ENCODE measurements at places on chromosomes 2 and 18.

DNA sequence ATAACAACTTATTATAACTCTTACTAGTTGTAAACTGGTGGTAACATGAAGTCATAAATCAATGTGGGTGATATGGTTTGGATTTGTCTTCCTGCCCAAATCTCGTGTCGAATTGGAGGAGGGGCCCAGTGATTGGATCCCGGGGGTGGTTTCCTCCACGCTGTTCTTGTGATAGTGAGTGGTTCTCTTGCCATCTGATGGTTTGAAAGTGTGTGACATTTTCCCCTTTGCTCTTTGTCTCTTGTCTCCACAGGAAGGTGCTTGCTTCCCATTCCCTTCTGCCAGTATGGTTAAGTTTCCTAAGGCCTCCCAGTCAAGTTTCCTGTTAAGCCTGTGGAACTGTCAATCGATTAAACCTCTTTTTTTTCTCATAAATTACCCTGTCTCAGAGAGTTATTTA is 321.6 kb downstream of the DSEL start:
- DNase-seq = no peak

- DNase-seq = no peak
These were observed 789 bp upstream of the COX7A2L start for GRCh38 chr2:42361728-42362283.

- DNase-seq = no peak
These were observed 165.8 kb downstream of the RPIA start for GRCh38 chr2:88857274-88857741.

DNA sequence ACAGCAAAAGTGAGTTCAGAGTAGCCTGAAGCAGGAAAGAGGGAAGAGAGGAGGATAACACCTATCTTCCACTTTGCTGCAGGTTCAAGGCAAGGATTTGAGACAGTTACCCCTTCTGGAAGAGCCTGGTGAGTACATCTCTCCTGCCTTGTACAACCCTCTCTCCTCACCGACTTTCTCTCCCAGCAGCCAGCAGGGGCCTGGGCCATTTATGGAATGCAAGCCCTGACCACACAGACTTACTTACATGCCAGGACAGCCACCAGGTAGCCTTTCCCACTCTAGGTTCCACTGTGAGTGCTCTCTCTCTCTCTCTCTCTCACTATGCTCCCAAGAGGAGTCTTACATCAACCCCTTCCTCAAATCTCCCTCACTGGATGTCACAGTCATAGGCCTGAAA is 57.0 kb downstream of the BCL11A start:
- DNase-seq = no peak

DNA sequence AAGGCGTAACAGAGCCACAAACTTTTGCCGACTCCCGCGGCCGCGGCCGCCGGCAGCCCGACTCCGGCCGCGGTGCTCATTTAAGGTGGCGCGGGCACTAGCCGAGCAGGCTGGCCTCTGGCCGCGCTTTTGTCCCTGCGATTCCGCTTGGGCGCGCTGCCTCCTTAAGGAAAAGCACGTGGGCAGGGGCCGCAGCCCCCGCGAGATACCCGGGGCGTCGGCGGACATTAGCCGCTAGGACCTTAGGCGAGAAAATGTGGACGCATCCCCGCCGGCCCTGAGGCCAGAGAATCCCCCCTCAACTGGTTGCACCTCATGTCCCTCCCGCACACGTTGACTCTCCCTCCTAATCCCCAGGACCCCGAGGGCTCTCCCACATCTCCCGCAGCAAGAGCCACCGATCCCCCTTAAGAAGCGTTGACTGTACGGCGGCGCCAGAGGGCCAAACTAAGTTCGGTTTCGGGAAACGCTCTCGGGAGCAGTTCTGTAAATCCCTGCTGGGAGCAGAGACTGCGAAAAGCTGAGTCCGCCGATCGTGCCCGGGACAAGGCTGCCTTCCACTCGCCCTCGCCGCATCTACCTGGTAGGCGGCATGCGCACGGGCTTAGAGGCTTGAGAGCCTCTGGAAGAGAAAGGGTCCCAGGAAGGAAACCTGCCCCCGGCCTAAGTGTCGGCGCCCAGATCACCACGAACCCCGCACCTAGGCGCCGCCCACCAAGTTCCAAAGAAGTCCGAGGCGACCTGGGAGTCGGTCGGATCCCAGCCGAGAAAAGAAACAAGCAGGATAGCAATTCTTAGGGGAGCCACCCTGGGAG is 1.8 kb upstream of the SATB2 start:
- DNase-seq = peak; percentile 46

DNA sequence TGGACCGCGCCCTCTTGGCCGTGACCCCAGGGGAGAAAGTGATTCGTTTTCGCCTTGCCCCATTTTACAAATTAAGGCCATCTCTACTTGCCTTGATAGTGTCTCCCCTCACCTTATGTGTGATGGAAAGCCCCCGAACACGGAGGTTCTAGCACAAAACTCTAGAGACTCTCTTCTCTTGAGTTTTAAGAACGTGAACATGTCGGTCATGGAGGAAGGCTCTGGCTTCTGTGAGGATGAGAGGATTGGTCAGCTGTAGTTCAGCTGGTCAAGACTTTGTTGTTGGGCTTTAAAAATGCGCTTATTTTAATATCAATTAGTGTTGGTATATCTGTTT is 828 bp downstream of the DYNC1I2 start:
- no peak for DNase-seq

DNA sequence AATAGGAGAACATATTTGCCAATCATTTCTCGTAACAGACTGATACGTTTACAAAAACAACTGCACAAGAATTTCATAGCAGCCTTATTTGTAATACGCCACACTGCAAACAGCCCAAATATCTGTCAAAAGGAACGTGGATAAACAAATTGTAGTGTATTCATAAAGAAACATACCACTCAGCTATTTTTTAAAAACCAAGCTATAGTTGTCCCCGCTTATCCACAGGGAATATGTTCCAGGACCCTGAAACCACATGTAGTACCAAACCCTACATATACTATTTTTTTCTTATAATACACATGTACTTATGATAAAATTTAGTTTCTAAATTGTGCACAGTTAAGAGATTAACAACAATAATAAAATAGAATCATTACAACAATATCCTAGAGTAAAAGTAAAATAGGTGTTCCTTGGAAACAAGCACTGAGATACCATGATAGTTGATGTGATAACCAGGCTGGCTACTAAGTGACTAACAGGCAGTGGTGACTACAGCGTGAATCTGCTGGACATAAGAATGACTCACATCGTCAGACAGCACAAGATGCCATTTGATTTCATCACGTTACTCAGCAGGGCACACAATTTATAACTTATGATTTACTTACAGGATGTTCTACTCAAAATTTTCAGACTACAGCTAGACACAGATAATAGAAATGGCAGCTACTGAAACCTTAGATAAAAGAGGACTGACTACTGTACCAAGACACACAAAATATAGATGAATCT is 367.4 kb downstream of the NCKAP5 start:
- no peak for DNase-seq

DNA sequence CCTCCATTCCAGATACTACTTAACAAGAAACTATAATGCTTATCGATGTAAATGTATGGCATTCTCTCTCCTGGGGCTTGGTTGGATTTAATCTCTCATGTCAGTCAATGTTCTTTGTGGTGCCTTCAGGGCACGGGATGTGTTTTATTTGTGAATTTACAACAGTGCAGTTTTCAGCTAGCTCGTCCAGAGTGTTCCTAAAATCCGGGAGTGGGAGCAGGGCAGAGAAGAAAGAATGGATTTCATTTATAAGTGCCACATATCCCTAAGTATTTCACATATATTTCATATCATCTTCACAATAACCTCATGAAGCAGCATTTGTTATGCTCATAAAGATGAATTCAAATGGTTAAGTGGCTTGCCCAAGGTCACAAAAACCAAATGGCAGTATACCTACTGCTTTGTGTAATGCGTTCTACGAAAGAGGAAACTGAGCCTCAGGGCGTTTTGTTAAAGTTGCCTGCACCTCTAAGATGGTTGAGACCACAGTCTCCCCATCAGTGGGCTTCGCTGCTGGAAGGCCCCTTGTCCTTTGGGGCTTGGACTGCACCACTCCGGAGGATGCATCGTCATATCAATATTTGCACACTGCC is 134.7 kb upstream of the MGAT5 start:
- DNase-seq = no peak

GRCh38 chr18:711310-711656 is 1.1 kb downstream of the ENOSF1 start:
- DNase-seq = no peak

DNA sequence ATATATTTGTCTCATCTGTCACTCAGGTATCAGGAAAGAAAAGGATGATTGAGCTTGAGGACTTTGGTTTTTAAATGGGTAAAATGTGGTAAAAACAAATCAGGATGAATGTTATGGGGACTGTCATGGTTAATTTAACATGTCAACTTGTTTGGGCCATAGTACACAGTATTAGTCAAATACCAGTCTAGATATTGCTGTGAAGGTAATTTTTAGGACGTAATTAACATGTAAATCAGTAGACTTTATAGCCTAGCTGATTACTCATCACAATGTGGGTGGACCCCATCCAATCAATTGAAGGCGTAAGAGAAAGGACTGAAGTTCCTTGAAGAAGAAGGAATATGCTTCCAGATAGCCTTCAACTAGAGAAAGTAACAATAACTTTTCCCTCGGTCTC is 275.7 kb upstream of the ZNF804A start:
- DNase-seq = no peak

GRCh38 chr2:120947327-120947726 is 211.7 kb downstream of the GLI2 start:
- no peak for DNase-seq

- no peak for DNase-seq
These were observed 128.5 kb downstream of the QPCT start for GRCh38 chr2:37472959-37473358.

GRCh38 chr2:187310701-187311100 is 137.4 kb downstream of the CALCRL start:
- DNase-seq = no peak

GRCh38 chr2:289362-290089 is 1.6 kb upstream of the ALKAL2 start:
- DNase-seq = no peak

- DNase-seq = no peak
These were observed 264.1 kb downstream of the CDH20 start for GRCh38 chr18:61597316-61597715.

DNA sequence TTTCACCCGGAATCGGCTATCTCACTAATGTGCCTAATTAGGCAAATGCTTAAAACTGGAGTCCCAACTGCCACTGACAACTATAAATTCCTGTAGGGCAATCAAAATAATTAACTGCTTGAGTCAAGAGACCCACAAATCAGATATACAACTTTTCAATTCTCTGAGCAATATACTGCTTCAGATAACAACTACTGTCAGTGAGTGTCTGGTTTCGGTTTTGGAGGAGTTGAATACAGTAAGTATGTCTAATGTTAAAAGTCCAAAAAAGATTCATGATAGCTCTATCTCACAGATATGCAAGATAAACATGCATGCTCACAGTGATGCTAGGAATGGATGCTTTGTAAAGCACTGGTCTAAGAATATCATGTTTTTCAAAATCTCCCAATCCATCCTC is 283.3 kb downstream of the NRXN1 start:
- DNase-seq = no peak

DNA sequence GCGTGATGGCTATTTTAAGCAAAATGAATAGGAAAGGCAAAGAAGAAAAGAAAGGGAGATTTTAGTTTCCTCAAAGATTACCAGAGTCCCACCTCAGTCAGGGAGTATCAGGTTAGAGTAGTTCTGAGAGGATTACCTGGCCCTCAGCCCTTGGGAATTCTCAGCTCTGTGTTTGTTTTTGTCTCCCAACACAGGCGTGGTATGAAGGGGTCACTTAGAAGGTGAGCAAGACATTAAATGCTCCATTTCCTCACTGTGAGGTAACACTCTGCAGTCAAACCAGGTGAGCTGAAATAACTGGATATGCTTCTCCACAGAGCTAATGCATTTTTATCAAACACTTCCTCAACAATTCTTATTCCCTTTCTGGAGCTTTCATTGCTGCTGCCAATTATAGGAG is 232.2 kb downstream of the IKZF2 start:
- no peak for DNase-seq

DNA sequence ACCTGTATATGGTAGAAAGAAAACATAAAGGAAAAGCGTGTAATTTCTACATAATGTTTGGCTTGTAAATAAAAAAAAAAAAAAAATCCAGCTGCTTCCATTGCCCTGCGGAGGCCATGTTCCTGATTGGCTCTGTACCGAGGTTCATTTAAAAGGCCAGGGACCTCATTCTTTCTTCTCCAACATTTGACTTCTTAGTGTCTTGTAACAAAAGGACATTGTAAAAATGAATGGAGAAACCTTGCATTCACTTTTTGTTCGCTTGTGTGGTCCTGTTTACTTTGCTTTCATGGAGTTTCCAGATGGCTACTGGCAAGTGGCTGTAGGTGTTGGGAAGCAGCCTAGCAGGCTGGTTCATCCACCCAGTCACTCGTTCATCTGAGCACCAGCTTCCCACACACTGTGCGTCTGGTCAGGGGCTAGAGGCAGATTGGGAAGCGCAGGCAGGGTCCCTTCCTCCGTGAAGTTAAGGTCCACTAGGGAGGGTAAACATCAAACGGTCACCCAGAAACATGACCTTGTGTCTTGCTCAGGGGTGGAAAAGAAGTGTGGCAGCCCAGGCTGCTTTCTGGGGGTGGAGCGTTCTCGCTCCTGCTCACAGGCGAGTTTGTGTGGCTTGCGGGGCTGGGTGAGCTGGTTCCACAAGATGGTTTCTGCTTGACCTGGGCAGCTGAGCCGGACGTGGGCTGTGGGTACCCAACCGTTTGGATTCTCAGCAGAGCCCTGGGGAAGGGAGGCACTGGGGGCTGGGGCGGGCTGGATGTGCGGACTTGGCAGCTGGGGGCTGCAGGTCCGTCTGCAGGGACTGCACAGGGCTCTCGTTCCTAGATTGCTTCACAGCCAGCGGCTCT is 260.7 kb downstream of the AGAP1 start:
- DNase-seq = no peak

- no peak for DNase-seq
These were observed 40.5 kb downstream of the COLEC12 start for GRCh38 chr18:459814-460593.

- DNase-seq = no peak
These were observed 11.8 kb upstream of the LRP1B start for GRCh38 chr2:142142595-142142994.

DNA sequence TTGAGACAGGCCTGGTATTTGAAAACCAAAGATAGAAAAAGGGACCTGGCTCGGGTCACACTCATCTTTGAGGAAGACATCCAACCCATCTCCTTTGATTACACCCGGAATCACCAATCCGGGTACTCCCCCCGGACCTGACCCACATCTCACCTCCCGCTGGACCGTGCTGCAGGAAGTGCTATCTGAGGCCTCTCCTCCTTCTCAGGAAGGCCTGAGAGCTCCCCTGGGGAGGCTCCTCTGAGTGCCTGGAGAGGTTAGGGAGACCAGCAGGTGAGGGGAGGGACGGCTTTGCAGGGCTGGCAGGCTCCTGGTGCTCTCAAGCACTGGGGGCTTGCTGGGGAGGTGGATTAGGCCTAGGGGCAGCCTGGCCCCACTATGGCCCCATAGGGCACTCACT is 170.9 kb downstream of the ACKR3 start:
- DNase-seq = no peak

- DNase-seq = no peak
These were observed 109.6 kb upstream of the EML6 start for GRCh38 chr2:54613794-54614257.

Data from stimulated activated CD4-positive, alpha-beta T cell treated with anti-CD3 and anti-CD28 coated beads, Interleukin-2, amount 100 ng/mL, for 4 hours (primary cell).